ENCODE measurements at places on chromosomes 4 and X.
A peak's percentile ranks its signal among the peaks of the same experiment; 100 is the strongest.

DNA sequence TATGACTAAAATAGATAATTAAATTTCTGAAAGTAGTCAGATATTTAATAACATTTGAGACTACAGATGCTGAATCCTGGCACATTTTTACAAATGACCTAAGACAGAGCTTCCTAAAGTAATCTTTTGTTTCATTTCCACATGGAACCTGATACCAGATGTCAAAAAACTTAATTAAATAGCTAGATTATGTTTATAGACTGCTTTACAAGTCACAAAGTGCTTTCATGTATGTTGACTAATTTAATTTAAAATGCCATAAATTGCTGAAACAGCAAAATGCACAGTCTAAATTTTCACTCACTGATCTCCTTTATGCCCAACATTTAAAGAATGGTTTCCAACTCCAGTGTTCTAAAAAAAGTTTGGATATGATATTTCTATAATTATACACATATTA is 299.1 kb upstream of the TBX22 start:
- no peak for DNase-seq

DNA sequence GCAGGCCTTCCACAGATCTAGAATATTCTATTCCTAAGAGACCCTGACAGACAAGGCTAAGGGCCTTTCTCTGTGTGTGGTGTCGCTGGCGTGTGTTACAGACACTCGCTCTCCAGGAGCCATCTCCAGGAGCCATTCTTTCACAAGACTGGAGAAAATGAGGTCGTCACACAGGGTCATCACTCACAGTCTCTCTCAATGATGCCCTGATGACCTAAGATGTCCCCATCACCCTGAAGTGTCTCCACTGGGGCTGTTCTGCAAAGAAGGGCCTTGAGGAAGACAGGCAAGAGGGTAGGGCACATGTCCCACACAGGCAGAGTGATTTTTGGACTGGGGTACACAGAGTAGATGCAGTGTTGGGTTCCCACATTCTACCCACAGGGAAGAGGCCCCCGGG is 34.7 kb downstream of the ZFYVE28 start:
- DNase-seq = no peak

DNA sequence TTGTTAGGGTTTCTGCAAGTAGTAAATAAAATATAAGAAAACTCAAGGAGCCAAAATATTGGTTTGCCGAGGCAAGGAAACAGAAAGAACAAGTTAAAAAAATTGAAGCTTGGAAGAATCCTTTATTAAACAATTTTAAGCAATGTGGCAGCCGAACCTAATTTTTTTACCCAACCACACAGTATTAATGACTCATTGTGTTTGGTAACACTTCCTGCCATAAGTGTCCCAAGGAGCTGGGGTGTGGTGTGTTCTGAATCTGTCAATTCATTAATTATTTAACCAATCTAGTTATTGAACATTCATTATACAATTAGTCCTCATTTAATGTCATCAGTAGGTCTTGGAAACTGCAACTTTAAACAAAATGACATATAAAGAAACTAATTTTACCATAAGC is 19.3 kb upstream of the CPE start:
- DNase-seq = no peak

GRCh38 chrX:133670383-133670782 is 255.1 kb upstream of the GPC4 start:
- DNase-seq = no peak

DNA sequence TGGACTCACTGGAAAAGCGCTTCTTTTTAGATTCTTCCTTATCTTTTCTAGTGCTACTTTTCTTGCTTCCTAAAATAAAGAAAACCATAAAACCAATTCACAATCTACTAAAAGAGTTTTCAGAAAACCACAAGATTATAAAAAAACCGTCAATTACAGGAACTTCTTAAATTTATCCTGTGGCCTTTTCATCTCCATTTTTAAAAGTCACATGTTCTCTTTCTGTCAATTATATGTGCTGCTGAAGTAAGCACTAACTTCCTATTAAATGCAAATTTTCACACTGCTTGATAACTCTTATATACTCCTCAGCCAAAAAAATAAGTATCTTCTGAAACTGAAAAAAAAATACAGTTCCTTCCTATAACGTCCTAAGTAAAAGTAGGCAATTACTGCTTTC is 32.8 kb downstream of the CENPC start:
- DNase-seq = no peak

GRCh38 chrX:53440621-53441517 is 6.7 kb upstream of the HSD17B10 start:
- peak; percentile 32 for DNase-seq

DNA sequence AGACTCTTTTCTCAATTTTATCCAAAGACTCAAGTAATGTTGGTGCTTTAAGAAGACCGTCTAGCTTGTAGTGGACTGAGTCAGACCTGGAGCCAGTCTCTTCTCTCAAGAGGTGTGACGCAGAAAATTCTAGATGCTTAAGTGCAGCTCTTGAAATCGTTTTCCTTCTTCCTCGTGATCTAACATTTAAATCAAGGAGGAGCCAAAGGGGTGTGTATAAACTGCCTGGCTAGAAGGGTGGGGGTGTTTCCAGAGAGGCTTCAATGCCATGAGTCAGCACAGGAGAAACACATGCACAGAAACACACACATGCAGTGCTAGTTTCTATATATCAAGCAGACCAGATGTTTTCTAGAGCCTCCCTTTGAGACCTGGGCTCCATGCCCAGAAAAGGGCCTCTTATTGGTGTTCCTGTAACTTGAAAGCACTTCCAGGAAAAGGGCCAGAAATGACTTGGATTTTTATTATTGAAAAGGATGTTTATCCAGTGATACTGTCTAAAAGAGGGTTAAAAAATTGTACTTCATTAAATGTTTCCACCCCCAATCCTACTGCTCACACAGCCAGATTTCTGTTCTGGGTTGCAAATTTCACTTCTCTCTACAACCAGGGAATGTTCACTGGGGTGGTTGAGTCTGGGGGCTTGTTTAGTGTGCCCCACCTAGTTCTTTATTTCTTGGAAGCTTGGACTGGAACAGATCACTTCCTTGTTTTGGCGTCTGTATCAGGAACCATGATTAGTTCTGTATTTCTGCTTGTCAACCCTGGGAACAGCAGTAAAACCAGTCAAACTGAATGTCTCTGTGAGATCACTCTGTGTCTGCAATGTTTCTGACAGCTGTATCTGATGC is at the start of gene CLIC2:
Gene CLIC2, minus strand, starts transcription at position 129 of the 851 bp plus-strand sequence. CDS start 187 bp downstream, outside the sequence.
- no peak for DNase-seq

DNA sequence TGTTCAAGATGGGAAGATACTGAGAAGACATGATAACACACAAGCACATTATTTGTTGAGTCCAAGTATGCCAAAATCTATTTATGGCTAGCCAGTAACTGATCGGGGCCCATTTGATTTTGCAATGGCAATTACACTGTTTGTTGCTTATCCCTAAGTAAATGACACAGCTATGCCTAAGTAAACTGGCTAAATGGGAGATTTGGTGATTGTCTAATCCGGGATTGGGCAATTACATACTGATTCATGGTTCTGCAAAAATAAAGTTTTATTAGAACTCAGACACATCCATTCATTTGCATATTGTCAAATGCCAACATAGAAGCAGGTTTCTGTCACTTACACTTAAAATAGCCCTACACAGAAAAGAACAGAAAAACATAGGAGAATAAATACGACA is 140.2 kb upstream of the TBL1X start:
- DNase-seq = no peak

DNA sequence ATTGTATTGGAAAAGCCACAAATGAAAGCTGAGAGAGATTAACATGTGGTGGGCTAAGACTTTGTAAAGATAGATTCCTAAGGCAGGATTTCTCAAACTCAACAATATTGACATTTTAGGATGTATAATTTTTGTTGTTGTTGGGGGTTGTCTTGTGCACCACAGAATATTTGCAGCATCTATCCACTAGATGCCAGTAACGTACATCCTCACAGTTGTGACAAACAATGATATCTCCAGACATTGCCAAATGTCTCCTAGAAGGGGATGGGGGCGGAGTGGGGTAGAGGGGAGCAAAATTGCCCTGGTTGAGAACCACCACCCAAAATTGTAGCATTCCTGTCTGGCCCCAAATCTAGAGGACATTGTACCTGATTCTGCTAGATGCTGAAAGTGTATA is 14.7 kb upstream of the CBR4 start:
- DNase-seq = no peak

GRCh38 chrX:136779346-136779781 is 1.4 kb downstream of the ARHGEF6 start:
- peak; percentile 38 for DNase-seq

GRCh38 chrX:13091111-13091765 is 46.8 kb upstream of the FAM9C start:
- peak; percentile 33 for DNase-seq

- no peak for DNase-seq
Measured at GRCh38 chr4:32133141-32133540, 1413.0 kb downstream of the PCDH7 start.

DNA sequence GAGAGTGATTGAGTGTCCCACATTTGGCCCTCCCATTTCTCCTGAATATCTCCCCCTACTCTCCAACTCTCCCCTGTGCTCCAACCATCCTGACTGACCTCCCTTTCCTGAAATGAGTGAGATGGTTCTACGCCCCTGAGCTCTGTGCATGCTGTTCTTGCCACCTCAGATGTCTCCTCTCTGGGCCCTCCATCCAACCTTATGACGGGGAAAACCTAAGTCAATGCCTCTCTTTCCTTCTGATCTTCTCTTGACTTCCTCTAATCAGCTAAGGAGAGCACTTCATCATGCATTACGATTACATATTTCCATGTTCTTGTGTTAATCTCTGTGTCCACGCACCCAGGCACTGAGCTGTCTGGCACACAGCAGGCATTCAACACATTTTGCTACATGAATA is 1.1 kb upstream of the TNIP3 start:
- DNase-seq = no peak

DNA sequence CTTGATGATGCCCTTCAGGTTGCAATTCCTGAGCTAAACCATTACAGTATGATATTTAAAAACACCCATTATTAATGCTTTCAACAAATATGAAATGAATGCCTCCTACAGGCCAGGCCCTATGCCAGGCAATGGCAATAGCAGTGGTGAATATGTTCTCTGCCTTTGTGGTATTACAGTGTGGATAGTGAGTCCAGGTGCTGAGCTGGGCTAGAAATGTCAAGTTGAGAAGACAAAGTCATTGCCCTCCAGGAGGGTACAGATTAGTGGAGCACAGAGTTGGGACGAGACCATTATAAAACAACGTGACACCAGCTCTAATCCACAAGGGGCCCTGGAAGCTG is 81.9 kb downstream of the RBM47 start:
- no peak for DNase-seq

- DNase-seq = no peak
Measured at GRCh38 chr4:78099058-78099457, 41.9 kb downstream of the FRAS1 start.

DNA sequence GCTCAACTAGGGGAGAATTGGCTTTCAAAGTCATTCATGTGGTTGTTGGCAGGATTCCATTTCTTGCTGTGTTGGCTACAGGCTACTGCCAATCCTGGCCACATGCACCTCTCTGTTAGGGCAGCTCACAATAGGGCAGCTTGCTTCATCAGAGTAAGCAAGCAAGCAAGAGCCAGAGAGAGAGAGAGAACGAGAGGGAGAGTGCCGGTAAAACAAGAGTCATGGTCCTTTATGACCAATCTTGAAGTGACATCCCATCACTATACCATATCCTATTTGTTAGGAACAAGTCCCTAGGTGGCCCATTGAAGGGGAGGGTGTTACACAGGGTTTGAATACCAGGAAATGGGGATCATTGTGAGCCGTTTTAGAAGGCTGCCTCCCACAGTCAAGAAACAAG is 33.0 kb upstream of the TLR2 start:
- DNase-seq = no peak

DNA sequence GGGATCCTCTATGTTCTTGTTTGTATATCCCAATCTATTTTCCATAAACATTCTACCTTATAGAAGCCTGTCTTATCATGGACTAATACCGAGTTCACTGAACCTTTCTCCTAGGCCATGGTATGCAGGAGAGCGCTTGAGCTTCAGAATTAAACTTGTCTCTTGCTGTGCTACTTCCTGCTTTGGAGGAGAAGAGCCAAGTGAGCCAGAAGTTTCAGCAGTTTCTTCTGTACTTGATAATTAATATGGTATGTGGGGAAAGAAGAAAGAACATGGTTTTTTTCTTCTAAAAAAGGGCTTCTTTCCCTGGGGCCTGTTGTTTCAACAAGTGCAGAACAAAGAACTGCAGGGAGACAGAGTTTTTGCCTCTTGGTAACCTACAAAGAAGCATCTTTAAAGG is 172.8 kb downstream of the ATG4A start:
- no peak for DNase-seq

DNA sequence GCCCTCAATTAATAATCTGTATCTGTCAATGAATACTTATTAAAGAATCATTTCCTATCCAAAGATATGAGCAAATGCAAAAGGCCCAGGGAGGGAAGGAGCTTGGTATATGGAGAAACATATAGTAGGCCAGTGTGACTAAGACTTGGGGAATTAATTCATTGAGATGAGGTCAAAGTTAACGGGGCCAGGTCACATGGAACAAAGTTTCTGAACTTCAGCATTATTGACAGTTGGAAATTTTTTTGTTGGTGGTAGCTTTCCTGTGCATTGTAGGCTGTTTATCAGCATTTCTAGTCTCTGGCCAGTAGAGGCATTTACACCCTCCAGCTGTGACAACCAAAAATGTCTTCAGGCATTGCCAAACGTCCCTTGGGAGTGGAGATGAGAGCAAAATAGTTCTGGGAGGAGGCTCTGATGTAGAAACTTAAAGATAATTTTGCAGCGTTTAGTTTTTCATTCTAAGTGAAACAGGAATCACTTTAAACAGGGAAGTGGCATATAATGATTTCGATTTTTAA is 202.0 kb downstream of the SLC4A4 start:
- DNase-seq = no peak

DNA sequence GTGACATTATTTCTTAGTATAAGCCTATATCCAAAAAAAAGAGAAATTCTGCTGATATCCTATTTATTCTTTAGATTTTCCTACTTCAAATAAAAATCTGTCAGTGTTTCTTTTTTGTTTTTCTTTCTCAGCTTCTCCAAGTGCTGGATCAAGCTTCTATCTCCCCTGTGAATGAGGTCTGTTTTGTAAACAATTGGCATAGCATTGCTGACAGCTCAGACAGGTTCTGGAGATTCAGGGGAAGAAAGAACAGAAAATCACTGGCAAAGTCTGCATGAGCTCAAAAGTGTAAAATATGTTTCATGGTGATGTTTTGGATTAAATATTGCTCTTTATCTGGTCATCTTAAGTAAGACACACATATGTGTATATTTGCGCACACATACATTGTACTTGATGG is 492.0 kb upstream of the IGFBP7 start:
- no peak for DNase-seq

- no peak for DNase-seq
Measured at GRCh38 chr4:39609454-39609931, 29.2 kb downstream of the SMIM14 start.

DNA sequence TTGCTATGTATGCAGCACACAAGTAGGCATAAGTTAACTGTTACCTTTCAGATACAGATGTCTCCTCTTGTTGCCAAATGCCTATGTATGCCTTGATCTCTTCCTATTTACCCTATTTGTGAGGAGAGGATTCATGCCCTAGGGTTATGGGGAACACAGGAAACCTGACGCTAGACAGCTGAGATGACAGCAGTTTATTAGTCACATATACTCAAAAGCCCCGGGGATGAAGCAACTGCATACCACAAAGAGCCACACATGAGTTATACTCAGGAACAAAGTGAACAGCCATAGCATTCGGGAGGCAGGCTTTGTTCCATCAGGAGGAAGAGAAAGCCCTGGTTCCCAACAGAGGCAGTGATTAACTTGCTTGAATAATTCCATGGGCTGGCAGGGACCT is 1011.7 kb upstream of the PCDH7 start:
- no peak for DNase-seq

GRCh38 chr4:1832690-1833089 is 23.3 kb downstream of the LETM1 start:
- no peak for DNase-seq

Measured in T-helper 2 cell treated with Interferon-gamma antibody and Interleukin-4, amounts not matched to agents 5 μg/mL and 100 μg/mL, for 36 hours (primary cell).